HFFc6 (cell line): ENCODE measurements at places on chromosomes 3 and 15.
A peak's percentile ranks its signal among the peaks of the same experiment; 100 is the strongest.

- DNase-seq: no peak
Observed at GRCh38 chr3:193295985-193296384, 55.0 kb downstream of the PLAAT1 start.

DNA sequence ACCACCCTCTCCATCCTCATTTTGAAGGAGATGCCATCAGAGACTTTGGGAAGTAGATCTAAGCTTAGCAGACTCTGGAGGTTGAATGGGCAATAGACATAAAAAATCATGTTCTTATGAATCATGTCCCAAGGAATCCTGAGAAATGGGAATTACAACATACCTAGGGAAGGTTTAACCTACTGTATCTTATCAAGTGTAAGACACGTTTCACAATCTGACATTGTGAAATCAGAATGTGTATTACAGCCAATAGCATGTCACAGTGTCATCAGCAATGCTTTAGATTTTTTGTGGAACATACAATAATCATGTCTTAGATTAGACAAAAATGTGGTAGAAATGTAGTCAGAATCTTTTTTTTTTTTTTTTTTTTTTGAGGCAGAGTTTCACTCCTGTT is 332.4 kb upstream of the TLE3 start:
- DNase-seq: peak; percentile 12

GRCh38 chr3:177810162-177810623 is 612.9 kb upstream of the TBL1XR1 start:
- DNase-seq: peak; percentile 94

DNA sequence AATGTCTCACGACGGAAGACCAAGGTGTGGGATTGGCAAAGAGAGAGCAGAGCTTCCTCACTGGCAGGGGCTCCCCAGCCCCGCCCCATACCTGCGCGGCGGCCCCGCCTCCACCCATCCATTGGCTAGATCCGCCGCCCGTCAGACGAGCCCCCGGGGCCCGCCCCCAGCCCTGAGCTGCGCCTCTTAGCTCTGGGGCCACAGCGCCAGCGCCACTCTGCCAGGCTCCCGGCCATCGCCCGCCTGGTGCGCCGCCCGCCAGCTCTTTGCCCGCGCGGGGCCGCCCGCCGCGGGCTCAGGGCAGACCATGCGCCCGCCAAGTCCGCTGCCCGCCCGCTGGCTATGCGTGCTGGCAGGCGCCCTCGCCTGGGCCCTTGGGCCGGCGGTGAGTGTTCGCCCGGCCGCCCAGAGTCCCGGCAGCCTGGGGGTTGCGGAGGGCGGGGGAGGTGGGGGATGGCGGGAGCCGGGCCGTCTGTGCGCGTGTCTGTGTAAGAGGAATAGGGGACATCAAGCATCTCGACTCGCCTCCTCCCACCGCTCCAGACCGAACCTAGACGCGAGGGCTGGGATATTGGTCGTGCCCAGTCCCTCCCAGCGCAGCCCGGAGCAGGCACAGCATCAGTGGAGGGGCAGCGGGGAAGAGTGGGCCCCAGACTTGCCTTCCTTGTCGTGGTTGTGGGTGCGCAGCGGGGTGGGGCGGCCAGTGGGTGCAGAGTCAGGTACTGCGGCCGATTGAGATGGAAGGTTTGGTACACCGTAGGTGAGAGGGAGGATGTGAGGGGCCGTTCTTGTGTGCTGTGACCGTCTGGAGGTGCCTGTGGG is at the start of gene VIPR1:
TSS of gene VIPR1 (plus strand) at position 215 of the 822 bp plus-strand sequence. CDS start at position 308, 93 bp downstream.
- DNase-seq: no peak

DNA sequence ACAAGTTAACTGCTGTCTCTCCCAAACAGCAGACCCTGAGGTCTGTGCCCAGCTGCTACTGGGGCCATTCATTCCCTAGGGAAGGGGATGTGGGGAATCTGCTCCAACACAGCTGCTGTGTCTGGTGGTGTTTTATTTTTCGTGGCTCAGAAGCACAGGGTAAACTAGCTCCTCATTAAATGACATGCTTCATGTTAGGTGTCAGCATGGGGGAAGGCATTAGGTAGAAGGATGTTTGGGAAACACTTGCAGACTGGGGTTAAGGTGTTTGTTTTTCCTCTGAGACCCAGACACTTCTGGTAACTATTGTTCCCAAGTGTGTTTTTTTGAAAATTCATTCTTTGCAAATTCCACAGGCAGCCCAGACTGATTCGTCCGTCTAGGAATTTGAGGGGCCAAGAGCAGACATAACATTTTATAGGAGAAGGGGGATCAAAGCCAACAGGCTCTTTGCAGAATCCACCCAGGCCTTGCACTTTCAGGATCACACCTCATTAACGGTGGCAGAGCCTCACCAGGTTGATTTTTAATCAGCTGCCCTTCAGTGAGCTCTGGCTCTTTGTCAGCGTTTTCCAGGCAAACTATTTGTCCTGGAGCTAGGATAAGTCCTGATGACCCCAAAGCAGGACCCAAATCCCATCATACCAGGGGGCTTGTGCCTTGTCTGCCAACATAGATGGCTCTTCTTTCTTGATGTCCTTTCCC is 65.4 kb upstream of the ITGA11 start:
- DNase-seq: no peak

GRCh38 chr3:140929446-140929845 is 12.2 kb upstream of the SLC25A36 start:
- no peak for DNase-seq

- DNase-seq: no peak
Observed at GRCh38 chr3:176995946-176996345, 201.3 kb downstream of the TBL1XR1 start.

GRCh38 chr3:76479161-76479650 is 560.7 kb upstream of the ROBO2 start:
- DNase-seq: no peak

GRCh38 chr15:32121384-32121695 is 91.0 kb downstream of the CHRNA7 start:
- no peak for DNase-seq

DNA sequence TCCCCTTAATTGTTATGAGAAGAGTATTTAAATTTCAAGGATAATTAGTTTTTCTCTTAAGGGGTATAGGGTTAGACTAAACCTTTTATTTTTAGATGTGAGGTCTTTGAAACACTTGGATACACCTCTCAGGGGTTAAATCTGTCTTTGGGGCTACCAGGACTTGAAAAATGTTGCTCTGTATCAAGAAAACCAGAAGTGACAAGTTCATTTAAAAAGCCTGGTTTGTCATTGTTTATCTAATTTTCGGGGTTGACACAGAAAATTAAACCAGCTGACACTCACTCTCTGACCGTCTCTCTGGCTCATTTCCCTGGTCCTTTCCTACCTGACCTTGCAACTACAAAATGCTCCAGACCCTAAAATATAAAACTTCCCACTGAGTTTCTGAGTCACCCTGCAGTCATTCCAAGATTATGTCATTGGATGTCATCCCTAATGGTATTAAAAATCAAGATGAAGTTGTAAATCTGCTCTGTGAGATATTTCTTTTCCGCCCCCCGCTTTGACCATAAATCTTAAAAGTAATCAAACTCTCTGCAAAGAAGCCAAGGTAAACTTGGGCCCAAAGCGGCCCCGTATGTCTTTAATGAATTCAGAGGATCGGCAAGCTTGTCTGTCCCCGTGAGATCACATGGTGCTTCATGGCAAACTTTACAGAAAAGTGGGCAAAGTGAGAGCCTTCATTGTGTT is 32.9 kb upstream of the SKOR1 start:
- DNase-seq: no peak

DNA sequence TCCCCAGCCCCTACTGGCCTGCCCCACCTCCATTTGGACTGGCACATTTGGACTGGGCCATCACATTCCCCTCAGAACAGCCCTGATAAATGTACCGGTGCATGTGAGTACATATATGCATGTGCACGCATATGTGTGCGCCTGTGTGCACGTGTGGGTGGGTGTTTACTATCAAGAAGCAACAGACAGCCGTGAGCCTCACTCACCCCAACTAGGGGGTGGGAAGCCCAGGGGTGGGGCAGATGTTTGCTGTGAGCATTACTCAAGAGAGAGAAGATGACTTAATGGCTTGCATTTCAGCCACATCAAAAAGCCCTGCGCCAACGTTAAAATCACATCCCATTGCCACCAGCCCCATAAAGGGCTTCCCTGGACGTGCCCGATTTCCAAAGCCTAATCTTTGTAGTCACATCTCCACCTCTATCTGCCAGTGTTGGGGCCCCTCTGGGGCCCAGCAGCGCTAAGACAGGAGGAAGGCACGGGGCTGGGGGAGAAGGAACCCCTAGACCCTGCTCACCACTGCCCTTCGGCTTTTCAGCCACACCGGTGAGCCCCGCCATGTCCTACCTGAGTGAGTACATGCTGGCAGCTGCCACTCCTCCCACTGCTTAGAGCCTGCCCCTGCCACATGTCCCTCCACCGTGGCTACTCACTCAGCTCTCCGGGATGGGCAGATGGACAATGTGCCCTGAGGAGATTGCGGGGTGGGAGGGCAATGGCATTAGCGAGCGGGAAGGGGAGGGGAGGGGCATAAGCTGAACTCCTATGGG is 10.9 kb downstream of the ITIH3 start:
- no peak for DNase-seq

DNA sequence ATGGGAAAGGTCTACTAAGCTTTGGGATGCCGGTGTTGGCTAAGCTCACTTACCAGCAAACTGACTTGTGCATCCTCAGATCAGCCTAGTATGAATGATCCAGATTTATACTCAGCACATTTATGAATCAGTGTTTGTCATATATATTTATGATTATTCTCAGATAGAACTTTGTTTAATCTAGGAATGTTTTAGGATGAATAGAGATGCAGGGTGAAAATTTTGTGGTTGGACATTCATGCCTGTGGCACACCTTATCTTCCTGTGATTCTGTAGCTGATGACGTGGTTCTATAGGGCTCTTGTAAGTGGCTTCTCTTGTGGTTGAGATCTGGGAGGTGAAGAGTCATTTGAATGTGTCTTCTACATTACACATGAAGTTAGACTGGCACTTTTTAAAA is 11.4 kb downstream of the CDIN1 start:
- peak; percentile 68 for DNase-seq
